ENCODE measurements at places on chromosomes 13 and 19.

DNA sequence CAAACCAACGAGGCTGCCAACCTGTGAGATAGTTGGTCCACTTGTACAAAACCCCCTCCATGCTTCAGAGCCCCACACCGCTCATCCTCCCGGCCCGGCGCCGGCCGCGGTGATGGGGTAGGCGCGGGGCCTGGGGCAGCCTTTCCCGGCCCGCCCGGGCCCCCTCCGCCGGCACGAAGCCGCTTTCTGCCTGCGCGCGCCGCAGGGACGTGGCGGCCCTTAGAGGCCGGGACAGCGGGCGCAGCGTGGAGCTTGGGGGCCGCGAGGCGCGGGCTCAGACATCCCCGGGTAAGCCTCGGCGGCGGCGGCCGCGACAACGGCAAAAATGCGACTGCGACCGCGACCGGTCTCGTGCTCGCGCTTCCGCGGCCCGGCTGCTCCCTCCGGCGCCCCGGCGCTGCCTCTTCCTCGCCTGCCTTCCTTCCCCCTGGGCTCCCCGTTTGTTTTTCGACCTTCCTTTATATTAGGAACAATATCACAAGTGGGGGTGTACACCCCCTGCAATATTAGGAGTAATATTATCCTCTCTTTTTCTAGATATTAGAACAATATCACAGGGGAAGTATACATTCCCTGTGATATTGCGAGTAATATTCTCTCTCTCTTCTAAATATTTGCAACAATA, 53.9 kb upstream of the CEACAM21 start:
- DNase-seq, result no peak

- DNase-seq, result no peak
These were observed 24.1 kb downstream of the SHANK1 start for GRCh38 chr19:50695251-50696093.

DNA sequence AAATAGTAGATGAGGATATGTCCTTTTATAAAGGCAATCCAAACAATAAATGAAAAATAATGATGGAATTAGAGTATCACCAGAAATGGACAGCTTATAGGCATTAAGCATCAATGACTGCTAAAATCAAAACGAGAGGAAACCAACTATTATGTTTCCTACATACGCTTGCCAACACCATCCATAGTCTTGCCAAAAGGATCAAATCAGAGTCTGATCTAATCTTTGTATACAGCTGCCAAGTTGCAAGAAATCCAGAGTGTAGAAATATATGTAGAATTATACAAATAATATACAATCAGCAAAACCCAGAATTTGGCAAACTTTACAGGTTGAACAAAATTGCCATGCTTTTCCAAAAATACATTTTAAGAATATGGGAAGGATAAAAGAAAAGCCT, 1661.6 kb downstream of the SLITRK1 start:
- no peak for DNase-seq

DNA sequence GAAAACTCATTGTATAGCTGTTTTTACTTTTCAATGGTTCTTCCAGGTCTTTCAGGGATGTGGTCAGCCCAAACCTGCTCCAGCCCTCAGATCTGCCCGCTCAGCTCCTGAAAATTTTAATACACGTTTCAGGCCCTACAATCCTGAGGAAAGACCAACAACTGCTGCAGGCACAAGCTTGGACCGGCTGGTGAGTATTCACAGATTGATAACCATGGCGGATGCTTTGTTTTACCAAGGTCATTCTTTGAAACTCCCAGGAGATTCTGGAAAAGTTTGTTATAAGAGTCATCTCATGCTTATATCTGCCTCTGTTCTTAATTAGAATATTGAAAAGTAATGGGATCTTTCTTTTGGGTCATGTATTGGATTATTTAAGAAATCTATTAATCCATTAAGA, 173.5 kb downstream of the DCT start:
- DNase-seq, result no peak

- DNase-seq, result no peak
These were observed 63.4 kb upstream of the LRCH1 start for GRCh38 chr13:46489586-46490023.

DNA sequence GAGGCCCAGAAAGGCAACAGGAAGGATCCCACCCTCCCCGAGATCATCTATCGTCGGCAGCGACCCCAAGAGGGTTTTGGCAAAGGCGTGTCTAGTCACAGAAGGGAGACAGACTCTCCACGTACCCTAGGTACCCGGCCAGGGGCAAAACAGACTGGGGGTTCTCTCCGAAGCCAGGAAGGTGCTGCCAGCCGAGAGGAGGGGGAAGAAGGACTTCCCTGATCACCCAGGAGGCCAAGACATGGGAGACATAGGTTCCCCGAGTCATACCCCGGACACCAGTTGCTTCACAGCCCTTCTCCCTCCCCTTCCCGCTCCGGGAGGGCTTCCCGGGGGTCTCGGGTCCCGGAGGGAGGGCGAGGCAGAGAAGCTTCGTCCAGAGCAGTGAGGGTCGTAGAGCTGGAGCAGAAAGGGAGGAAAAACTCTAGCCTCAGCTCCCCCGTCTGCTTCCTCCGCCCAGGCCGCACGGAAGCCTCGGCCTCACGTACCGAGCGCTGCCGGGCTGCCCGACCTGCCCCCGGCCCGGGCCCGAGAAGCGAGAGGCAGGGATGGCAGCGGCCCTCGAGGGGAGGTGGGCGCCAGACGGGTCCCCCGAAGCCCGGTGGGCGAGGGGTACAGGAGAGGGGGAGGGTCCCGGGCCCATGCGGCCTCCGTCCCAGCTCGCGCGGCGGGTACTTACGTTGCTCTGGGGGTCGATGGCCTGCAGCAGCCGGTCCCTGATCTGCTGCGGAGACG, 644 bp downstream of the MED26 start:
- DNase-seq, result peak; percentile 48

- no peak for DNase-seq
These were observed 216.9 kb downstream of the DNAJC15 start for GRCh38 chr13:43240278-43240677.

DNA sequence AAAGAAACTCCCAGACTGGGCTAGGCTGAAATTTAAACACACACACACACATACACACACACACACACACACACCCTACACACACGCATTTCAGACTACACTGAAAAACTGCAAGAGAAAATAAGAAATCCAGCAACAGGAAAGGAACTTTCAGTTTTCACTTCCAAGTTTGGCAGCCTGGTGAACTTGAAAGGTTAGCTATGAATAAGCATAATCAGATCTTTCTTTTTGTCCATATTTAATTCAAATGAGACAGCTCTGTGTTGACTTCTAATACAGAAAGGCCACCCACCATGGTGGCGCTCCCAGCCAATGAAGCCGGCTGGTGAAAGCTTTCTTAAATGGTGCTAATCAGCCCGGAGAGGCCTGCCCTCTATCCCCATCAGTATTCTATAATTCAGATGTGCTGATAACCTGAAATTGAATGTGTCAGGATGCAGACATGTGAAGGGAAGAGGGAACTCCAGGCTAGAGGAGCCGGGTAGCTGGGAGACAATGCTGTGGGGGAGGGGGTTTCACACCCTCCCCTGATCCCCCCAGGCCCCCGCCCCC, 108.3 kb upstream of the ZNF536 start:
- no peak for DNase-seq

- DNase-seq, result no peak
These were observed 52.7 kb downstream of the TSC22D1 start for GRCh38 chr13:44523146-44524015.

DNA sequence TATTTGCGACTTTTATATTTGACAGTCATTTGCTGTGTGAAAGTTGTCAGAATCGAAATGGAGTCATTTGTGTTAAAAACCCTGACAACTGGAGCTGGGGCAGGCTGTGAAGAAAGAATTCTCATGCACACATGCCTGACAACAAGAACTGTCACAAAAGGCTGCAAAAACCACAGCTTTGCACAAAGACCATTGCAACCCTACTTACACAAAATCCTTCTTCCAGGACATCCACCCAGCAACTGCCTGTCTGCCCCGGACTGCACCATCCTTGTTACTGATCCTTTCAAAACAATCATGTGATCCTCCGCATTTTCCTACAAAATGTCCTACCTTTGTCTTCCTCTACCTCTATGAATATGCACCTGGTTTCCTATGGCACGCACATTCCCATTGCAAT, 66.8 kb upstream of the IRS2 start:
- DNase-seq, result no peak

- DNase-seq, result no peak
These were observed 49.5 kb downstream of the KDM4B start for GRCh38 chr19:5018224-5019015.

- DNase-seq, result peak; percentile 60
These were observed 192.6 kb downstream of the DLEU7 start for GRCh38 chr13:50650592-50651504.

- no peak for DNase-seq
These were observed 93.7 kb downstream of the TRPC4 start for GRCh38 chr13:37775871-37776270.

DNA sequence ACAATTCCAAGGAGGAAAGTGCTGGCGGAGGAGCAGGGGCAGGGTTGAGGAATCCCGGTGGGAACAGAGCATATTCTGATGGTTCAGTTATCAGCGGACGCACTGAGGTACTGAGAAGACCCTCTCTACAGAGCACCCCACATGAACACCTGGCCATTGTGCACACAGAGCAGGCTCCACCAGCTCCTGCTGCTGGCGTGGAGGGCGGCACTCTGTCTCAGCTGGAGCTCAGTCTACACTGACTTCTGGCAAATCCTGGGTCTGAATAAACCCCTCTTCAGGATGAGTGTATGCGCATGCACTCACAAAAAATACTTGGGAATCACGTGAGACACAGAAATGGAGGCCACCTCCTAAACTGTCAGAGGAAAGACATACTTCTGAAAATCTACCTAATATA, 114.4 kb upstream of the IRS2 start:
- DNase-seq, result no peak

GRCh38 chr19:10000171-10000826, 10.0 kb downstream of the COL5A3 start:
- peak; percentile 68 for DNase-seq

- DNase-seq, result no peak
These were observed 59.3 kb downstream of the PEPD start for GRCh38 chr19:33462112-33462791.

Measured in thymus (tissue), 14 donors.